ENCODE measurements at places on chromosomes 12 and 14.
A peak's percentile ranks its signal among the peaks of the same experiment; 100 is the strongest.

GRCh38 chr12:100448656-100449055, 25.0 kb upstream of the NR1H4 start:
- DNase-seq: no peak

GRCh38 chr14:68075382-68076029, 255.9 kb downstream of the RAD51B start:
- DNase-seq: no peak

DNA sequence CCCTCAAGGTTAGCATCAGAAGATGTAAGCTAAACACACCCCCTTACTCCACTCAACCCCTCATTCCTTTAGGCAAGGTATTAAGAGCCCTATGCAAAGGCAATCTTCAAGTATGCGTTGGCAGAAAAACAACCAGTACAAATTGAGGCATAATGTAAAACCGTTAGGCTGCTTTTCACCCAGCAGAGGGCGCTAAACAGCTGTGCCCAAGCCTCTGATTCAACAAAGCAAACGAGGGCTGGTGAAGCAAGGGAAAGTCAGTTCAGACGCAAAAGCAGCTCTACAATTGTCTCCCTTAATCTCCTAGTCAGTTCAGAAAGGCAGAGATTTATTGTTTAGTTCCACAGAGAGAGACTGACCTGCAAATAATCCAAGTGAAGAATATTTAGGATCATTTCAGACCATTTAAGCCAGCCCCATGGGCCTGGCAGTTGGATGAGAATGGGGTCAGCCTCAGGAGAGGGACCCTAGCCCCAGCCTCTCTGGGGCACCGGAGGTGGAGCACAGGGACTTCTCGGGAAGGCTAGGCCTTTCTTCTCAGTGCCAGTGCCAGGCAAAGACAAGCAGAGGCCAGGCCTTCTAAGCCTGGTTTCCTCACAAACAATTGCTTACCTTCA, 23.5 kb downstream of the DCAF5 start:
- DNase-seq: peak; percentile 71

- no peak for DNase-seq
Observed at GRCh38 chr12:90908465-90908864, 46.5 kb downstream of the CCER1 start.

Data from CD4-positive, alpha-beta memory T cell (primary cell).